HS-5 (cell line): ENCODE measurements at places on chromosomes 16 and 17.

- peak; percentile 92 for DNase-seq
Measured at GRCh38 chr17:44794851-44795413, 35.2 kb downstream of the GJC1 start.

GRCh38 chr17:46785696-46786095 is 32.8 kb downstream of the WNT3 start:
- DNase-seq = no peak

DNA sequence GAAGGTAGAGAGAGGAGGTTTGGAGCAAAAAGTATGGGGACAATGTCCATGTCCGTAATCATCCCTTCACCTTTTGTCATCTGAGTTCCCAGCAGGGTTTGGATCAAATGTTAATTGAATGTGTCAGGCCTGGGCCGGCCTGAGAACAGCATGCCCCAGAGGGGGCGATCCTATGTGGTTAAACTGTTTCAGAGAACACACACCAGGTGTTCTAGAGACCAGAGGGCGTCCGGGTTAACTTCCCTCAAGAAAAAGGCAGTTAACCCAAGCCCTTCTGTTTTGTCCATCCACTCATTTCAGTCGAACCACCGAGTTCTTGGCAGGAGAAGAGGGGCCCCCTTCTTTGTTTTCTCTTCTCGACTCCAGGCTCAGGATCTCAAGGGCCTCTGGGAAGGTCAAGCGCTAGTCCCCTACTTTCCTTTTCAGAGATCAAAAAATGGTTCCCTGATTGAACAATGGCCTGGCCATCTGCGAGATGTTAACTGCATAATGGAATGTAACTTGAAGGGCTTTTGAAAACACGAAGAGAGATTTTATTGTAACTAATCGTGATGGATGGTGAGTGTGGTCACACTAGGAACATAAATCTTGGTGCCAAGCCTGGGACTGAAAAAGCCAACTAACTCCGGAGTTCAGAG is 142.5 kb downstream of the IRX3 start:
- no peak for DNase-seq

GRCh38 chr17:42618442-42619150 is 9.1 kb downstream of the TUBG1 start:
- DNase-seq = no peak

DNA sequence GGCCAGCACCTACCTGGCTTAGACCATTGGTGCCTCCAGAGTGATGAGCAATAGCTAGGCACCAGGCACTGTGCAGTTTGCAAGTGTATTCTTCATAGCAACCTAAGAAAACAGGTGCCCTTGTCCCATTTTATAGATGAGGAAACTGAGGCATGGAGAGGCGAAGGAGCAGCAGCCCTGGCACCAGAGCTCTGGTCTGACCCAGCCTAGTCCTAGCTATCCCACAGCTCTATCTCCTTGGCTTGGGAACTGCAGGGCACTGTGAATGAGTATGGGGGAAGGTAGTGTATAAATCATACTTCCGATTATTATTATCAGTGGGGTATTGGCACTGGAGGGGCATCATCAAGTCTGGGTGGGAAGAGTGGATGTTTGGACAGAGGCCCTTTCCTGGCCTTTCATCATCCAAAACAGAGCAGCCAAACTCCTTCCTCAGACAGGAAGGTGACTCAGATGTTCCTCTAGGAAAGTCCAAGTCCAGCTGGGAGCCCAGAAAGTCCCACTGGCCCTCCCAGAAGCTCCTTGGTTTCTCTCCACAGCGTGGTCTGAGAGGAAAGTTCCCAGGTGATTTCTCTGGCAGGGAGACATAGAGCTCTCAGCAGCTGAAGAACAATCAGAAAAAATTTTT is 32.0 kb upstream of the PLLP start:
- DNase-seq = peak; percentile 58

DNA sequence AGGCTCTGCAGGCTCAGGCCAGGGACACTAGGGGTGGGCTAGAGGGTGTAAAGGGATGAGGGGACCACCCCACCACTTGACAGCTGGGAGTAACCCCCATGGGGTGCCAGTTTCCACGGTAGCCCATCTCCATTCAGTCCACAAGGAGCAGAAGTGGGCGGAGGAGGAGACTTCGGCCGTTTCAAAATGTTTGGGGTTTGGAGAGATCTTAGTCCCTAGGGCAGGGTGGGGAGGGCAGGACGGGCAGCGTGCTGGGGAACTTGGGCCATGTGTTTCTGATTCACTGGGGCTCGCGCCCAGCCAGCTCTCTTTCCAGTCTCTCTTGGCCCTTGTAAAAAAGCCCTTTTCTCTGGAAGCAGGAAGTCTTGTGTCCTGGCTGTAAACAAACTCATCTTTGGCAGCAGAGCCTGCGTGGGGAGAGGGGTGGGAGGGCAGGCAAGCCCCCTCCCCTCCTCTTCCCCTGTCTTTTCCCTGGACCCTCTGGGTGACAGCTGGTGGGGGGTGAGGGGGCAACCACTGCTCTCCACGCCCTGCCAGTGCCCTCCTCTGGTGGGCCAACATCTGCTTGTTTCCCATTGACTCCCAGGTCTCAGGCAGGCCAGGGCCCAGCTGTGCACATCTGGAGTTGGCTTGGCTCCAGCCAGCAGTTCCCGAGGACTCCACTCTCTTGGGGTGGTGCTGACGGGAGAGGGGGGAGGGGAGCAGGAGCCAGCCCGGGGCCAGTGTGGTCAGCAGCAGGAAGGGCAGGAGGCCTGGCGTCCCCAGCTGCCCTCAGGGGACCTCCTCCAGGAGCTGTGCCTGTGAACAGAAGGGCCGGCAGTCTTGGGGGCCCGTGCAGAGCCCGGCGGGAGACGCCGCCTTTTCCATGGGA is 8.1 kb downstream of the CYGB start:
- peak; percentile 45 for DNase-seq
